ENCODE measurements at places on chromosomes 4 and X.

DNA sequence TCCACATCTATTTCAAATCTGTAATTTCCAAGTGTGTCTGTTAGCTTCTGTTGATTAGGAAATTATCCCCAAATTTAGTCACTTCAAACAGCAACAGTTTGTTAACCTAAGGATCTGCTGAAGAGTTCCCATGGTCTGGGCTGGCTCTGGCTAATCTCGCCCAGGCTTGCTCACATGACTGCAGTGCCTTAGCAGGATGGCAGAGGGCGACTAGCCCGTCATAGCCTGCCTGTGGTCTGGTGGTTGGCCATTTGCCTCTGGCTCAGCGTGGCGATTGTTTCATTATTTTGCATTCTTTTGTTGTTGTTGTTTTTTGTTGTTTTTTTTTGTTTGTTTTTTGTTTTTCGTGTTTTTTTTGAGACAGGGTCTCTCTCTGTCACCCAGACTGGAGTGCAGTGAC lies 264.0 kb downstream of the TRIML1 start:
- no peak for DNase-seq

- DNase-seq, result no peak
Observed at GRCh38 chr4:169229571-169230028, 41.2 kb downstream of the SH3RF1 start.

DNA sequence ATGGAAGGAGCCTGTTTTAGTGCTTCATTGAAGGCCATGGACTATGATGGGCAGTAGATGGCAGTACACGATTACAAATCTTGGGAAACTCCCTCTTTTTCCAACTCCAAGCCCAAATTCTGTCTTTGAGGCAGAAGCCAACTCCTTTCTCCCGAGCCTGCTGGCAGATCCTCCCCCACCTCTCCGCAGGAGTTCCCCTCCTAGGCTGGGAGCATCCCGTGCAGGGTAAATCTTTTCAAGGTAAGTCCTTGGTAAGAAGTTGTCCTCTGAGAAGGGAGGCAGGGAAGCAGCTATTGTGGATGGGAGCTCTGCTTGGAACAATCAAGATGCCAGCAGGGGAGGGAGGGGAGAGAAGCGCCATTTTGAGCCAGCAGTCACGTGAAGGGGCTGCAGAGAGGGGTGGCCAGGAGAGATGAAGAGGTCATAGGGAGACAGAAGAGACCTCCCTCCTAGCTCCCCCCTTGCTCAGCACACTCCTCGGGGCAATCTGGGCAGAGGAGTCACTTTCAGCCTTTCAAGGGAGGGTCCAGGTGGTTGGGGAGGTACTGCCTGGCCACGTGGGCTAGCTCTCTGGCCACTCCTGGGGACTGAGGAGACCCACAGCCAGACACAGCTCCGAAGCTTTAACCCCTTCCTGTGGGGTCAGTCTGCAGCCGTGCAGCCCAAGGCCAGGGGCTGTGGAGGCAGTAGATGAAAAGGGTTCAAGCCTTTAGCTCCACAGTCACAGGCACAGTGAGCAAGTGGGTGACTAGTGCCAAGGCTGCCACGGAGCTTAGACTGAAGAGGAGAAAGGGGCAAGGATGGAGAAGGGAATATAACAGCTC lies 9.6 kb downstream of the CC2D2A start:
- DNase-seq, result no peak

GRCh38 chr4:129117705-129118104 lies 21.8 kb downstream of the C4orf33 start:
- no peak for DNase-seq

DNA sequence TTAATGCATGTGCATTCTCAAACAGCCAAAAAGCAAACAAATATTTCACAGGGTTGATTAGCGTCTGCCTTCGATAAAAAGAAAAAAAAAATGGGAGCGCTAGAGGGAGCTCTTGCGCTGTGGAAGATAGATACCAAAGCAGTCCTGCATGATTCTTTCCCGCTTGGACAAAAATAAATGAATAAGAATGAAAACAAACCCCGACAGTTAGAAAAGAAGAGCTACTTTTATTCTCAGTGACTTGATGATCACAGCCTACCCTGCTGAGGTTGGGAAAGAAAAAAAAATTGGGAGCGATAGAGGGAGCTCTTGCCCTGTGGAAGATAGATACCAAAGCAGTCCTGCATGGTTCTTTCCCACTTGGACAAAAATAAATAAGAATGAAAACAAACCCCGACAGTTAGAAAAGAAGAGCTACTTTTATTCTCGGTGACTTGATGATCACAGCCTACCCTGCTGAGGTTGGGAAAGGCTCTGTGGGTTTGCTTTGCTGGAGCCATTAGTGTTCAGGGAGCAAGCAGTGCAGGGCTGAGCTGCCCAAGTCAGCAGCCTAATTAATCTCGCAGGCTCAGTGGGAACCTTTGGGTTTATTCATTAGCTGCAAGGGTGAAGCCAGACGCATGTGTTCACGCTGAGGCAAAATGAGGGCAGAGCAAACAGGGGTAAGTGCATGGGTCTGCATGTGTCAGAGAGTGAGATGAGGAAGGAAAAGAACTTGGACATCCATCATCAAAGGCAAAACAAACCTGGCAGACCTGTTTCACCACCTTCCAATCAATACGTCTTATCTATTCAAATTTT lies 249.3 kb upstream of the PRKX start:
- DNase-seq, result no peak

DNA sequence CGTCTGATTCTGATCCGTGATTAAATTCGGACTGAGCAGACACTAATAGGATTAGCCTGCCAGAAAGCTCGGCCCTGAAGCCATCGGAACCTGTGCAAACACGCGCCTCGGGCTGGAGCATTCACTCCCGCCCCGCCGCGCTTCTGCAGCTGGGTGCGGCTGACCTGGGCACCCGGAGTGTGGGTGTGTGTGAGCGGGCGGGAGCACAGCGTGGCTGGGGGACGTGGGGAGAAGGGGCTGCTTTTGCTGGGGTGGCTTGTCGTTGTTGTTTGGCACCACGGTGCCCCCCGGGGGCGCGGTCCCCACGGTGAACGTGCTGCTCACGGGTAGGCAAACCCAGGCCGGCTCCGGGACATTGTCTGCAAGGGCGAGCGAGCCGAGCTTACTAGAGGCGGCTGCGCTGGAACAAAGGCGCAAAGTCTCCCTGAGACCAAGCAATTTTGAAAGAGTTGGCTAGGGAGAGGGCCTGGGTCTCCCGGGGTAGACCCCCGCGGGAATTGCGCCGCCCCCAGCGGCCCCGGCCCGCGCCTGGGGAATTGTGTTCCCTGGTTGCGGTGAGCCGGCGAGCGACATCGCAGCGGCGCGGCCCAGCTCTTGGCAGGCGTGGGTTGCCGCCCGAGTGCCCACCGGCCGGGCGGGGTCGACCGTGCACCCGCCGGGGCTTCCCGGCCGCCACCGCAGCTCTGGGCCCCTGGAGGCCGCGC lies 1.4 kb downstream of the MAMLD1 start:
- DNase-seq, result no peak

- no peak for DNase-seq
Observed at GRCh38 chr4:74203467-74203866, 45.5 kb downstream of the MTHFD2L start.

- no peak for DNase-seq
Observed at GRCh38 chr4:155592179-155592937, 74.3 kb upstream of the GUCY1A1 start.

DNA sequence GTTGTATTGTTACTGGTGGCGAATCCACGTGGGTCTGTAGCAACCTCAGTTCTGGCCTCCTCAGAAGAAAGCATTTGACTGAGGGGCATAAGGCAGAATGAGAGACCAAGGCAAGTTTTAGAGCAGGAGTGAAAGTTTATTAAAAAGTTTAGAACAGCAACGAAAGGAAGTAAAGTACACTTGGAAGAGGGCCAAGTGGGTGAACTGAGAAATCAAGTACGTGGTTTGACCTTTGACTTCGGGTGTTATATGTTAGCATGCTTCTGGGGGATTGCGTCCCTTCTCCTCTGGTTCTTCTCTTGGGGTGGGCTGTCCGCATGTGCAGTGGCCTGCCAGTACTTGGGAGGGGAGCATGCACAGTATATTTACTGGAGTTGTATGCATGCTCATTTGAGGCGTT lies 232.7 kb upstream of the GATB start:
- DNase-seq, result no peak

DNA sequence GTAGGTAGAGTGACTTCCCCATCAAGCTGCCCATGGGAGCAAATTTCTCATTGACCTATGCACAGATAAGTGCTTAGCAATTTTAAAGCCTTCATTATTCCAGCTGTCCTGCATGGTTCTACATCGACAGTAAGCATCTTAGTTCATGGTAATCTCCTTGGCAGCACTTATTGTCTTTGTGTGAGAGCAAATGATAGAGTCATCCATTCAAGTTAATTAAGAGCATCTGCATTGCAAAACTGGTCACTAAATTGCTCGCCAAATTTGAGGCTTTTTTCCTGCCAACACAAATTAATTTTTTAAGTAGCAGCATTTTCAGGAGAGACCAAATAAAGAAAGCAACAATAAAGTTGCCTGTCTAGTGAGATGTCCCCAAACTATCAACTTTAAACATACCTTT lies 76.7 kb downstream of the SH3BGRL start:
- no peak for DNase-seq

GRCh38 chrX:100410901-100411801 lies 1.1 kb upstream of the PCDH19 start:
- no peak for DNase-seq

- no peak for DNase-seq
Observed at GRCh38 chr4:177351622-177352244, 42.1 kb downstream of the NEIL3 start.

DNA sequence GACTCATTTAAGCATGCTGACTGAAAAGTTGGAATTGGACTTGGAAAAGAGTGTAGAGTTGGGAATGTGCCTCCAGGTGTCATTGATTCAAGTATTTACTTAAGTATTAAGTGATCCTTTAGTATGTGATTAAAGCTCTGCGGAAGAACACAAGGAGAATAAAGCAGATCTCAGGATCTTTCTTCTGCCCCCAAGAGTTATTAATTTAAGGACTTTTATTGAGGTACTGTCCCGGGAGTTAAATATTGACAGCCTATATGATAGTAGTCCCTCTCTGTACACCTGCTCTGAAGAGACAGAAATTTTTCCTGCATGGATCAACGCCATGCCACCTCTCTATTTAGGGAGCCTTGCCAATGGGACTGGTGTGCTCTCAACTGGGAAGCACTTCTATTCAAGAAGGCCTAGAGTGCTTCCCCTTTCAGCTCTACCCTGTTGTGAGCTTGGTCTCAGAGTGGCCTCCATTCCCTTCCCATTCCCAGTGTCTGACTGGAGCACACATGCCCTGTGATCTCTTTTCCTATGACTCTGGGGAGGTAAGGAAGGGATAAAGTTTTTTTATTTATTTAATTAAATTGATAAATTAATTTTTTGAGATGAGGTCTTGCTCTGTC lies 75.9 kb downstream of the SHISA3 start:
- DNase-seq, result no peak

DNA sequence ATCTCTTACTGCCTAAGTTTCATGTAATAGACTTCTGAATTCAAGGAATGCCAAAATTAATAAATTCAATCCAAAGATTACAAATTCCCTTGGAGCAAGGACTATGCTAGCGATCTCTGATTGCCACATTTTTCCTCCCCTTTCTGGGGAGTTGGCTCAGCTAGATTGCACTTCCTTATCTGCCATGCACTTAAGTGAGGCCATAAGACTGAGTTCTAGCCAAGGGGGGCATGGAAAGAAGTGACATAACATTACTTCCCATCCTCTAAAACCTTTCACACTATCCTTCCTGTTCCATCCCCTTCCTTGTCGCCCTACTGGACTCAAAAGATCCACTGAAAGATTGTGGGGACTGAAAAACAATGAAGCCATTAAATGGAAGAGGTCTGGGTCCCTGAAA lies 53.8 kb upstream of the TXK start:
- DNase-seq, result no peak

DNA sequence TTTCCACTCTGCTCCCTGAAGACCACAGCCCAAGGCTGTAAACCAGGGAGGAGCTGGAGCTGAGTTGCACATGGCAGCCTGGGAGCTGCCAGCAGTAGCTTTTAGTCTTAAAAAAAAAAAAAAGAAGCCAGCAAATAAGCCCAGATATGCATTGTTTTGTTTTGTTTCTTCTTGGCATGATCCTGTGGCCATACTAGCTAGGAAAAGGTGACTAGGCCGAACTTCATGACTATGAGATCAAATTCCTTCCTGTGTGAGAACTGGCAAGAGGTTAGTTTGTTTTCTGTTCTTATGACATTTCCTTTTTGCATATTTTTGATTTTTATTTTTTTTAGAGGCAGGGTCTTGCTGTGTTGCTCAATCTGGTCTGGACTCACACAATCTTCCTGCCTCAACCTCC lies 323.3 kb downstream of the DCTD start:
- DNase-seq, result no peak

GRCh38 chrX:97605271-97605670 lies 721.6 kb downstream of the RPA4 start:
- DNase-seq, result no peak

- DNase-seq, result no peak
Observed at GRCh38 chr4:124861761-124862160, 149.2 kb upstream of the ANKRD50 start.

DNA sequence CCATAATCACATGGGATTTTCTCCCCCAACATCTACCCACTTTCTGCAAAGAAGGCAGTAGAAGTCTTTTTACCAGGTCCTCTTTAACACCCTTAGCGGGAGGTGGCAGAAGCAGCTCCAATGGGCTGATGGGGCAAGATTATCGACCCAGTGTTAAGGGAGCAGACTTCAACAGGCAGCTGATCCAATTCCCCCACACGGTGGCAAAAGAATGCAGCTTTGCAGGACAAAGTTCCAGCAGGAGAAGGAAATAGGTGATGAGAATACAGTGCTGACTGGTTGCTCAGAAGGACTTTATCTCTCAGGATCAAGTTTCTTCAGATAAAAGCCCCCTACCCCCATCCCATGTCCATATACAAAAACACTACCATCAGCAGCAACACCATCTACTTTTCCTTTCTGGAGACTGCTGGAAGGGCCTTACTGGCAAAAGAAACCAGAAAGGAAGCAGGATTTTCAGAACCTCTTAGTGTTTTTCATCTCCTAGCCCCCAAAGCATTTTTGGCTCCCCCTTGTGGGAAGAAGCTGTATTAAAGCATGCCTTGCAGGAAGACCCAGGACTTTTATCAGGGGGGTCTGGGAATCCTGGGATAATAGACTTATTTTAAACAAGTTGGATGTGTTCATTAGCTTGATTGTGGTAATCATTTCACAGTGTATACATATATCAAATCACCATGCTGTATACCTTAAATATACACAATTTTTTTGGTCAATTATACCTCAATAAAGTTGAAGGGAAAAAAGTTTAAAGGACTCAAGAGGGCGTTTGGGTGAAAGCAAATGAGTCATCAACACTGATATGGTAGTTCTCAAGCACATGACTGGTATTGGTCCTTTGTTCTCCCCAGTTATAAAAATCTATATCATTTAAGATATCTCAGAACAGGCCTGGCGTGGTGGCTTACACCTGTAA lies 146.4 kb downstream of the GPC3 start:
- no peak for DNase-seq

DNA sequence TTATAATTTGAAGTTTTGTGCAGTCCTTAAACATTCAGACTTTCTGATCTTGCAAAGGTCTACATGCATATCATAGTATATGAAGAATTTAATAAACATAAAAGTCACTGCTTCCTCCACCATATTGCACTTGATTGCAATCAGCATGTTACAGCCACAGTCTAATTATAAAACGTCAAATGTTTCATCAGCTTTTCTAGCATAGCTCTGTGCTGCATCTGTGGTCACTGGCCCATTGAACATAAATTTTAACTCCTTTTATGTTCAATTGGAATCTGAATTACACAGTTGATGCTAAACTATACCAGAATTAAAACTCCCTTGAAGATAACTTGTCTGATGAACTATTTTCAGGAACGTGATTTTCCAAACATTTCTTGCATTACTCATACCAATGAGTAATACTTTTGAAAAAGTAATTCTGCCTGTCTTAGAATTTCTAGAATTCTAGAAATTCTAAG lies 329.1 kb downstream of the GALNTL6 start:
- no peak for DNase-seq
